Ammon's horn (tissue), 1 donor: ENCODE measurements at places on chromosomes 5 and 9.

GRCh38 chr9:121281614-121282276 lies 13.8 kb downstream of the GSN start:
- no peak for DNase-seq

DNA sequence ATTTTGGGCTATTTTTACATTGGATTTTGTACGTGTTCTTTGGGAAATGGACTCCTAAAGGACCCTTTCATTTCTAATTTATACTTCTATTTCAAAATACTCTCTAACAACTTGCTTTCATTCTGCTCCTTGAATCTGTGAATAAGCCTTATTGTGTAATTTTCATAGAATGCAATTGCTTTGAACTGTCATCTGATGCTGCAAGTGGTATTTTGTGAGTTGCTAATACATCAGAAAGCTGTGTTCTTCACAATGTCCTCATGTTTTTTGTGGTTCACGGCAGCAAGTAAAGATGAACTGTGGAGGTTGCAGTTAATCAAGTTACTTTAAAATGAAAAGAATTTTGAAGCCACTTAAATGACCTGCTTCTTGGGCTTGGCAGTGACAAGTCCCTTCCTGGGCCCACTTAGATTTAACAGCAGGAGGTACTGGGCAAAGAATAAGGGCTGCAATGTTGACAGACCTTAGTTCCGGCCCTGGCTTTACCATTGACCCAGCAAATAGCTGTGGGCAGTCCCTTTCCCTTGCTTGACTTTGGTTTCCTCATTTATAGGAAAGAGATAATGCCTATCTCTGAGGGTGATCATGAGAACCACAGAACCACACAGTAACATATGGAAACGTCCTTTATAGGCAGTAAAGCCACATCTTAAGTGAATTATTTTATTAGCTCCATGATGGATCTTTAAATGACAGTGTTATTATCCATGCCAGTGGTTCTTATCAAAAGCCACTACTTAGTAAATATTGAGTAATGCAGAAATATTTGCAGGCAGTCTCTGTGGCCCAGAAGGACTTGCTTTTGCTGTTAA lies 54.8 kb downstream of the IQGAP2 start:
- DNase-seq = no peak

GRCh38 chr9:133508046-133508445 lies 16.7 kb downstream of the MYMK start:
- no peak for DNase-seq

- no peak for DNase-seq
These were observed 16.4 kb downstream of the SLC6A18 start for GRCh38 chr5:1241509-1242080.

- no peak for DNase-seq
These were observed 56.1 kb upstream of the TAS2R1 start for GRCh38 chr5:9686216-9686615.

DNA sequence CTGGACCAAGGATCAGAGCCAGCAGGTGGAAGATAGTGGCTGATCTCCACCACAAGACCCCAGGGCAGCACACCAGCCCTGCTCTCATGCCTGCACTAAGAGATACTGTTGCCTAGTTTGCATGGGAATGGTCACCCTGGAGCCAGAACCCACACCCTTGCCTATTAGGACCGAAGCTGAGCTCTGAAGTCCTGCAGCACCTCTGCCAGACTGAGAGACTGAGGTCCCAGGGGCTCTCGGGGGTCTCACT lies 11.3 kb downstream of the ACSL6 start:
- no peak for DNase-seq

- no peak for DNase-seq
These were observed 37.4 kb downstream of the EFNA5 start for GRCh38 chr5:107633171-107633901.

GRCh38 chr5:34511915-34512314 lies 144.2 kb upstream of the RAI14 start:
- no peak for DNase-seq

DNA sequence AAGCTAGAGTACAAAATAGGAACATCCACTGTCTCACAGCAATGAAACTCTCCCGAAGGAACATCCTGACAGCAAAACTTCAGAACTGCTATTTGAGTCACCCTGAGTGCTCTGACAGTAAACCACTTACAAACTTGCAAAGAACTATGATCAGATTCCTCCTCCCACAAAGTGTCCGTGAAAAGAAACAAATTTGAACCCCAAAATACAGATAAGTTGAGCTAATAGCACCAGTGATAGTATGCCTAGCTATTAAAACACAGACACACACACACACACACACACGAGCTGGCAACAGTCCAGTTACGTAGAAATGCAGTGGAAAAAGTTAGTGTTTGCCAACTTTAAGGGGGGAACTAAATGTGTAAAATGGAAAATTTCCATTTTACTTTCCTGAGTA lies 3.1 kb upstream of the GLIS3 start:
- DNase-seq = no peak

GRCh38 chr9:88816141-88816540 lies 175.1 kb upstream of the S1PR3 start:
- no peak for DNase-seq
